ENCODE measurements at places on chromosomes 5 and 9. TPM values are rescaled to one million over a fixed set of nuclear protein-coding genes. Genes with fewer than 3 reads are reported as not detected.

CLIC3 gene
- 0.52 TPM for total RNA-seq

DNA sequence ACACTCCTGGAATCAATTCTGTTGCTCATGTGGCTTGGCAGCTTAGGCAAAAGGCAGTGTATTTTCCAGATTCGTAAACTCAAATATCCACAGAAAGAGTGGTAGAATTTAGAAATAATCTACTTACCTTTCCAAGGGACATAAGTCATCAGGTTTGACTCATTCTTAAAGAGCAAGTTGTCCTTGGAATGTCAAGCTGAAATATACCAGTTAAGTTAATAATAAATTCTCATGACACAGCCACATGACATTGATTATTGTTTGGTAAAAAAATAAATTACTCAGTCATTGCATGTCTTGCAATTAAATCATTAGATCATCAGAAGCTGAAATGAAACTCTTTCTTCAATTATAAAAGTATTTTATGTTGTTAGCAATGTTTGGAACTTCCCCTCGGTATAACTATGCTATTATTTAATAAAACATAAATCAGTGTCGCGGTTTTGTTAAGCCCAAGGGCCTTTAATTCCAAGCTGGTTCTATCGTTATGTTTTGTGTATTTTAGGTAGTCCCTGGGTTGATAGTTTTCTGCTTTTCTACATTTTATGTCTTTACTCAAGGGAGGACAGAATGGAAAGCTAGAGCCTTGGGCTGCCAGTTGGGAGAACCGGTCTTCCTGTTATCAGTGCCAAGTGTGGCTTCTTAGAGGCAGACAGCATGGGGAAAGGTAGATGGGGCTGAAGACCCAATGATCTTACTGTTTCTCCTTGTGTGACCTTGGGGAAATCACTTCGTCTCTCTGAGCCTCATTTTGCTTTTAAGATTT is 79.3 kb upstream of the PRLR start:
- DNase-seq: no peak

GRCh38 chr5:144436007-144436406 is 265.3 kb downstream of the KCTD16 start:
- DNase-seq: no peak

GRM6 gene
- total RNA-seq: not detected

- DNase-seq: peak; percentile 34
Measured at GRCh38 chr5:131259326-131259725, 4.5 kb upstream of the CDC42SE2 start.

DNA sequence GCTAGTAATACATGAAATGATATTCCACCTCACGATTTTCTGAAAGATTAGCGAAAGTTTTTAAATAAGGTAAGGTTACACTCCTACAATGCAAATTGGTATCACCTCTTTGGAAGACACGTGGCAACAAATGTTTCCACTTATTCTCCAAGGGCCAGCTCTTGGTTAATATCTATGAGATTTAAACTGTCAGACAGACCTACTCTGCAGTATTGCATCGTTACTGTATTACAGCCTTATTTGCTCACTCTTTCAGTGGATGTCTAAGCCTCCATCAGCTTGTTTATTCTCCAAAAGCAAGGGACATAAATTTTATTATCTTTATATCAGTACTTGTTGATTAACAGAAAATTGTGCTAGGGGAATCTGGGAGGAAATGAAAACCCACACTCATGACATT is 135.7 kb downstream of the MLLT3 start:
- no peak for DNase-seq

GRCh38 chr9:4530375-4530774 is 40.1 kb downstream of the SLC1A1 start:
- peak; percentile 52 for DNase-seq

- DNase-seq: peak; percentile 79
Measured at GRCh38 chr5:138491669-138492559, 26.6 kb downstream of the EGR1 start.
